ENCODE measurements at places on chromosomes 6 and 20.
A peak's percentile ranks its signal among the peaks of the same experiment; 100 is the strongest.

GRCh38 chr20:51595058-51595532 lies 52.6 kb upstream of the NFATC2 start:
- DNase-seq, result peak; percentile 92

DNA sequence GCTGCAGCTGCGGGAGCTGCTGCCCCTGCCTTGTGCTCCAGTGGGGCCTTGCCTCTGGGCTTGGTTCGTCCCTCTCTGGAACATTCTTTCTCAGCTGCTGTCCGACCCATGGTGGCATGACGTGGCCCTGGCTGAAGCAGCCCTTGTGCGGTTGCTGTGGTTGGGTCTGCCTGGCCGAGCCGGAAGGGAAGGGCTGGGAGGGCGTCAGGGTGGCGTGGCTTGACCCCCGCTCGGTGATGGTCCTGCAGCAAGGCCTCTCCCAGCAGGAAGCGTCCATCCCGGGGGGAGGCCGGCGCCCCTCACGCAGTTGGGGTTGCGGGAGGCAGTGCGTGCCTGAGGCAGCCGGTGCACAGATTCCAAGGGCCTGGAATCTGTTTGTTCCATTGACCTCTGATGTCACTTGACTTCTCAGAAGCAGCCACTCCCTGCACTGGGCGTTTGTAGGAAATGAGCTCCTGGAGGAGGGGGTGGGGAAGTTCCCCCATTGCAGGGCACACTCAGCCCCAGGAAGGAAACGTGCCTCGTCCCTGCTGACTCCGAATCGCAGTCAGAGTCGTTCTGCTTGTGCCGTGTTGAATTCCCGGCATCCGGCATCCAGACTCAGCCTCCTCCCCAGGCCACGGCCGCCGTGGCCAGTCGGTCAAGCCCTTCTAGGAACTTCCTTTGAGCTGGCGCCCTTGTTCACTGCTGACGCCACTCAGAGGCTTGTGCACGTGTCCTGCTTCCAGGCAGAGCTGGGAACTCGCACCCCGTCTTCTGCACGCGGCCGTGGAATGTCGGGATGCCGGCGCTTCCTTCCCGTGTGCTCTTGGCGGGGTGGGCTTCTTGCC lies 9.7 kb upstream of the TNFRSF6B start:
- DNase-seq, result peak; percentile 91

DNA sequence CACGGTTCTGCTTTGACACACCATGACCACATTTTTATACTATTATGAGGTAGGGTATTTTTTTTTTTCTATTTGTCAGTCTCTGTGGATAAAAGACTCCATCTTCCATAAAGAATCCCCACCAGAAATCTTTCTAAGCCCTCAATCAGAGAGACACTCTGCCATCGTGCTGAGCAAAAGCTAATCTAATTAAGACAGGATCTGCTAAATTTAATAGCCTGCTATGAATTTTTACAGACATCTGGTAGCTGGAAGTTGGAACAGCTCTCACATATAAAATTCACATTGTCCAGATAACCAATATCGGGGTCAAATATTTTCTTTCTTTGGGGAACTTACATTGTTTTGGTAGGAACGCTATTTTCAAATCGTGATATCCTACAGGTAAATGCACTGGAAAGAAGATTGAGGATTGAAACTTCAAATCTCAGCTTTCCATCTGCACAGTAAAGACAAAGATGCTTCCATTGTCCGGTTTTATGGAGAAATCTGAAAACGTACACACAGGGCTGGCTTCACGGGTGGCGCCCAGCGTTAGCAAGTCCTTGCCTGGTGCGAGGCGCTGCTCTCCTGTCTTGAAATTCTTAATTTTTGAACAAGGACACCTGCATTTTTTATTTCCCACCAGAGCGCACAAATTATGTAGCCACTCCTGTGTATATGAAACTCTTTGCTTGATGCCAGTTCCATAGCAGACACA lies 573.8 kb upstream of the NOX3 start:
- DNase-seq, result no peak

GRCh38 chr20:23889775-23890187 lies 10.2 kb upstream of the CST5 start:
- peak; percentile 86 for DNase-seq

- DNase-seq, result no peak
Observed at GRCh38 chr20:41150664-41151063, 13.3 kb downstream of the PLCG1 start.

DNA sequence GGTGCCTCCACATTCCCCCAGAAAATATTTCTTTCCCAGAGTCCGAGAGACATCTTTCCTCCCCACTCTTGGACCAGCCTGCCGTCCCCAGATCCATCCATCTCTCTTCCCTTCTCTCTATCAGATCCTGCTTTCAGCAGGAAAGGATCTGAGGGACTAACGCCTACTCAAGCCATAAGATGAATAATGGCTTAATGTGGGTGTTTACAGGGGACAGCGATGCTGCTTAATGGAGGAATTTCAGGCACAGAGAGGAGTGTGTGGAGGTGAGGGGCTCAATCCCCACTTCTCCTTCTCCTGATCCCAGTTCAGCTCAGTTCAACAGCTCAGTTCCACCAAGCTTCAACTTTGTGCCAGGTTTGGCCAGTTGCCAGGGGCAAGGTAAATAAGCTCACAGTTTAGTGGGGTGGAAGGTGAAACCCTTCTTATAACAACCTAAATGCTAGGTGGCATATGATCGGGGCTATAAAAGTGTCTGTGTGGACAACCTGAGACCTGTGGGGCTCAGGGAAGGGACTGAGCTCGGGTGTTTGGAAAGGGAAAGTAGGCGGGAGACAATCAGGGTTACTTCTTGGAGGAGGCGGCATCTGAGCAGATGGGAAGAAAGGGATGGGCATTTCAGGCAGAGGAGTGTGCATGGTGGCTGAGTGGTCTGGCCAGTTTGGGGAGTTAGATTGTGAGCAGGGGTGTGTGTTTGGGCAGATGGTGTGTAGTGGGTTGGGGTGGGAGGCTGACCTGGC lies 55.8 kb downstream of the CDH22 start:
- no peak for DNase-seq

DNA sequence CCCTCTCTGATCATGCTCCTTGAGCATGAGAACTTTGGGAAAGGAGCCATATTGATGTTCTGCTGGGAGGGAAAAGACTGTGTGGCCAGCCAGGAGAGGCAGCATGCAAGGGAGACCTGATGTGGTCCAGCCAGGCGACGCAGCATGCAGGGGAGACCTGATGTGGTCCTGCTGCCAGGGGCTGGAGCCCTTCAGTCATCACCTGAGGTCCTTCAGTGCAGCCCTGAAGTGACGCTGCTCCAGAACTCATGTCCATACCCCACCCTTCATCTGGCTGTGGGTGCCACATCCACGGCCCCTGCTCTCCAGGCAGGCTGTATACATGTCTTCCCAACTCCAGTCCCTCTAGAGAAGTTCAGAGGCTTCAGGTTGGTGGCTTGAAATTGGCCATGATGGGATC lies 134.4 kb downstream of the ERMARD start:
- no peak for DNase-seq

GRCh38 chr20:8322662-8323217 lies 190.7 kb downstream of the PLCB1 start:
- DNase-seq, result no peak

DNA sequence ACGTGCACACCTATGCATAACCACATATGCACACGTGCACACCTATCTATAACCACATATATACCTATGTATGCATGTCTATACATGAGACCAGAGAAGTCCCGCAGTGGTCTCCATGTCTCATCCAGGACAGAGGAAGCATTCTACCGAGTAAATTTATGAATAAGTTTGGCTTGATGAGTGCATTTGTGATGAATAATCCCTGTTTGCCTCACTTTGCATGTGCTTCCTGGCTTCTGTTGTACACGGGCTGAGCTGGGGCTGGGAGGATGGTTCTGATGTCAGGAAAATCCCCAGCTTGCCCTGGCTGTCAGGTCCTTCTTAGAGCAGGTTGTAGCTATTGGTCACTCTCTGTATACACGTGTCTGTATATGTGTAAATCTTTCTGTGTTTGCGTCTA lies 157.6 kb upstream of the RPS6KA2 start:
- DNase-seq, result no peak

DNA sequence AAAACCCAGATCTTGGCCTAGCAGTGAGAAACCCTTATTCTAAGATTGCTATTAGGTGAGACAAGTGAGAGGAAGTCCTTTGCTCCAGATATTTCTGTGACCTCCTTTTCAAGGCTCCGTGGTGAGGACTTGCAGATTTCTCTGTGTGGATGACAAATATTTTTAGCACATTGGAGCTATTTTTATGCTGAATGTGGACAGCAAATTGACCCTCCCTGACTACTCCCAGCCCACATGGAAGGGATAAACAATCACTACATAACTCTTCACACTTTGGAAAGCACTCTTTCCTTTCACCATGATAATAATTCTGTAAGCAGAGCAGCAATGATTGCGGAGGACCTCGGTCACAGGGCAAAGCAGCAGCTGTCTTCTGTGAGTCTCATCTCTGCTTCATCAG lies 88.0 kb upstream of the ADGRF1 start:
- no peak for DNase-seq

DNA sequence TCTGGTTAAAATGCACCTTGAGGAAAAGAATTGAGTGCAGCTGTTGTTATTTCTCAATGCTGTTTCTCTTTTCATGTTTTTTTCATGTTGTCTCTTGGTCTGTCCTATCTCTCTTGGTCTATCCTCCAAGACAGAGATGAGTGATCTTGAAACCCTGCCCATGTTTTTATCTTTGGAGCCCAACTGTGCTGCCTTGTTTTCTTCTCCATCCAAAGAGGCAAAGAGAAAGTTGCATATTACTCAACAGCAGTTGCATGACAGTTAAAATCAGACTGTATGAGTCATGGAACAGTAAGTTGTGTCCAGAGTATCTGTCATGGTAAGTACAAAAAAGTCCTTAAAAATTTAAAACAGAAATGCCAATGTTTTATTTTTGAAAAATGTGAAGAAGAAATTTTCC lies 26.2 kb downstream of the BCAS1 start:
- no peak for DNase-seq

GRCh38 chr6:167855825-167856425 lies 29.2 kb downstream of the AFDN start:
- peak; percentile 32 for DNase-seq

- DNase-seq, result no peak
Observed at GRCh38 chr20:45067087-45067486, 33.8 kb downstream of the KCNS1 start.

DNA sequence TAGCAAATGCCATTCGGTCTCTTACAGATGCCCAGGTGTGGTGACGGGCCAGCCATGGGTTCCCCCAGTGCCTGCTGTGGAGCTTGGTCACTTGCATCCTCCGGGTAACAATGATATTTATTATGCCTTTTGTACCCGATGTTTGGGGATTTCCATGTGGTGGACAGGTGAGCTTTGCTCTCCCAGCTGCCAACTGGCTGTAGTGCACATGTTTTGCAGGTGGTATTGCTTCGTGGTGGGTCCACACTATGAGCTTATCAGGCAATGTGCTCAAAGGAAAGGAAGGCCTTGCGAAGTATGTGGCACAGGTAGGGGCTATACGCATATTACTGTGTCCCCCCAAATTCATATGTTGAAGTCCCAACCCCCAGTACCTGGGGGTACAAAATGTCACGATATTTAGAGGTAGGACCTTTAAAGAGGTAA lies 4.2 kb upstream of the CTCFL start:
- no peak for DNase-seq

DNA sequence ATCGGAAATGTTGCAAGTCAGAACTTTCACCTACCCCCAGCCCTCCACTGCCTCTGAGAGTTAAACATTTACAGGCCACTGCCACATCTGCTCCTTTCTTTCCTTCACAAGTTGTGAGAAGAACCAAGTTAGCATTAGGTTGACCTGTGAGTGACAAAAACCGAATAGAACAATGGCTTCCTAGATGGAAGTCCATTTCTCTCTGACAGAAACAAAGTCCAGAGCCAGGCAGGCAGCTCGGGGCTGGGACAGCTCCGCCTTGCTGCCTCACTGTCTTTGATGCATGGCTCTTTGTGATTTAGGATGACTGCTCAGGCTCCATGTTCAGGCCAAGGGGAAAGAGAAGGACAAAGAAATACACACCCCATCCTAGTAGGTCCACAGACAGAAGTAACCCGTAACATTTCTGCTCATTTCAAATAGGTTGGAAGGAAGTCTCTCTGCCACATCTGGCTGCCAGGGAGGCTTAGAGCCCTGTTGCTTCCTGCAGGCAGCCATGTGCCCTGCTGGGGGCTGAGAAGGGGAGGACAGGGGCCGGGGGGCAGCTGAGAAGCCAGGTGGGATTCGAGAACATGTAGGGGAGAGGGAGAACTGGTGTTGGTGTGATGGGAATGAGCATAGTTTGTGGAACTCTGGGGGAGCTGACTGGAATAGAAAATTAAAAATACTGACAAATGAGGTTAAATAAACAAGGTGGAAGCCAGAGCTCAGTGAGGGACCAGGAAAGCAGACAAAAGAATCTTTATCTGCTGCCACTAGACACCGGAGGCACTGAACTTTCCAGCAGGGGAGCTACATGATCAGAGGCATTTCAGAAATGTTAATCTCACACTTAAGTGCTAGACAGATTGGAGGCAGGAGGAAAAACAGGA lies 19.5 kb upstream of the IER3 start:
- peak; percentile 96 for DNase-seq

- DNase-seq, result no peak
Observed at GRCh38 chr20:45087097-45087790, 13.7 kb downstream of the KCNS1 start.

DNA sequence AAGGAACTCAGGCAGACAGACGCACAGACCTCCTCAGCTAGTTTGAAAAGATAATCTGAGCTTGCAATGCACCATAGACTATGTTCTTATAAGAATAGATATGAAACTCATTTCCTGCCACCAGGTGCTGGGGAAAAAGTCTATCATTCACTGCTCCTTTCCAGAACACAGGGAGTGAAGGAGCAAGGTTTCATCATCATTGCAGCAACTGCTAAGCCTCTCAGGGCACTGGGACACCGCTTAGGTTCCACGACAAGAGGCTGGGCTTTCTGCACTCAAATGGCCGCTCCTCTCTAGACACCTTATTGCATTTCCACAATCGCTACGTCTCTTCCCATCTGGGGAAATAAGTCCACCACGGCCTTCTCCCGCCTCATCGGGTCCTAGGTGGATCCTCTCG lies 418.5 kb upstream of the JARID2 start:
- DNase-seq, result no peak
